Activated naive CD8-positive, alpha-beta T cell treated with anti-CD3 and anti-CD28 coated beads for 36 hours (primary cell): ENCODE measurements at places on chromosomes 5 and 9.

DNA sequence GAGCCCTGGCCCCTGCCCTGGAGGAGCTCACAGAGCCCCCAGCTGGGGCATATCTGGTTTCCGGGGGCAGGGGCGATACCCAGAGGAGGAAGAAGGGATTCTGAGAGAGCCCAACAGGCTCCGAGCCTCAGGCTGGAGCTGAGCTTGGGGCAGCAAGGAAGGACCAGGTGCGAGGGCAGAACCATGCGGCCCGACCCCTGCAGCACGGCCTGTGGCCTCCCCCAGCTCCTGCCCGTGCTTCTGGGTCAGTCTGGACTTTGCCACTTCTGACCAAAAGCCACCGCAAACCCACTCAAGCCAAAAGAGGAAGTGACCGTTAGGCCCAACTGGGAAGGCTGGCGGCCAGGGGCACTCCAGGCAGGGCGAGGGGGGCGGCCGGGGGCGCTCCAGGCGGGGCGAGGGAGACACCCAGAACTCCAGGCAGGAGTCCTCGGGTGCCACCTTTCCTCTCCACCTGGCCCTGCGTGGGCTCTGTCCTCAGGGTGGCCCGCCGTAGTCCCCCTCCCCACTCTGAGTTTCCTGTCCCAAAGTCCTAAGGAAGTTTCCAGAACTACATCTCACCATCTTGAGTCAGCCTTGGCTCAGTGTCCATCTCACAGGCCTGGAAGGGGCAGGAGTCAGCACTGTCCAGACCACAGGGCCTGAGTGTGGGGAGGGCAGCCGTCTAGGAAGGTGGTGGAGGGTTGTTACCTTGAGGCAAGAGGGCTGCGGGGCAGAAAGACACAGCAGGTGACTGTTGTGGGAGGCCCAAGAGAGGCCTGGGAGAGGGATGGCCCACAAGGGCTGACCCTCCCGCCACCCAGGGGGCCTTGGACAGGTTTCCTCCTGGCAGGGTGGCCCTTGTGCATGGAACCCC, 946 bp upstream of the LTC4S start:
- DNase-seq = no peak

DNA sequence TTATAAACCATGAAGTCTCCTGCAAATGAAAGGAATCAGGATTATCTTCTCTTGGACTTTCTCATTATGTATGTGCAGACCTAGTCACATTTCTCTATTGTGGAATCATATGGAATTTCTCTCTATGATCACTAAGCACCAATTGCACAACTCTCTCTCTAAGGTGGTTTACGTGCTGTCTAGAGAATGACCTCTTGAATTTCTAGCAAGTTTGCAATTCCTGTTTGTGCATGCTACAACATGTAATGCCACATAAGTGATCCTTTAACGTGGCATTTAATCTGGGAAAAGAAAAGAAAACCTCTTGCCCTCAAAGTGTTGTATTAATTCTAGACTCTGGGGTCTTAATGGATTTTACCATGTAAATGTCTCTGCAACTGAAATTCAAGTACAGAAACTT, 5.0 kb upstream of the PPP2R2B start:
- no peak for DNase-seq

DNA sequence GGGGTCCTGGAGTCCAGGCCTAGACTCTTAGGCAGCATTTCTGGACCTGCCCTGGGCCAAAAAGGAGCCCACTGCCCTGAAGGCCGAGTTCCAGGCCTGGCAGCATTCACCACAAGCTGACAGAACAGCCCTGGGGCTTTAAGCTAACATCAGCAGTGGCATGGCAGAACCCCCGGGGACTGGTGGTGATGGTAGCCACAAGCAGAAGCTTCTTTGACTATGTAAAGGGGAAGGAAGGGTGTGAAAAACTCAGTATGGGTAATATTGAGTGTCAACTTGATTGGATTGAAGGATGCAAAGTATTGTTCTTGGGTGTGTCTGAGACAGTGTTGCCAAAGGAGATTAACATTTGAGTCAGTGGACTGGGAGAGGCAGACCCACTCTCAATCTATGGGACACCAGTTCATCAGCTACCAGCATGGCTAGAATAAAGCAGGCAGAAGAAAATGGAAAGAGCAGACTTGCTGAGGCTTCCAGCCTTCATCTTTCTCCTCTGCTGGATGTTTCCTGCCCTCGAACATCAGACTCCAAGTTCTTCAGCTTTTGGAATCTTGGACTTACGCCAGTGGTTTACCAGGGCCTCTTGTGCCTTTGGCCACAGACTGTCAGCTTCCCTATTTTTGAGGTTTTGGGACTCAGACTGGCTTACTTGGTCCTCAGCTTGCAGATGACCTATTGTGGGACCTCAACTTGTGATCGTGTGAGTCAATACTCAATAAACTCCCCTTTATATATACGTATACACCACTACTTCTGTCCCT, 661.0 kb upstream of the C9orf72 start:
- DNase-seq = no peak

DNA sequence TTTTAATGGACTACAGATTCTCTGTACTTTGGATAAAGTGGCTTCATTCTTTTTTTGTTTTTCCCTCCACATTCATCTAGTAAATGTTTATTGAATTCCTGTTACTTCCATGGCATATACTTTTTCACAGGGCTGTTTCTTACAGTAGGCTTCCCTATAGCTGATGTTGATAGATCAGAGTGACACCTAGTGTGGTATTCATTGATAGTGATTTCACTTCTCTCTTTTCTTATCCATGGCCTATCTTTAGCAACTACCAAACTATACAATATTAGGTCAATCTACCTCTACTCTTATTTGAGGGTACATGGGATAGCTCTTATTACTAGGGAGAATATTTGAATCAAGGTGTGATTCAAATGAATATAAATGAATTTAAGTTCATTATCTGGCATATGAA, 35.8 kb downstream of the FSD1L start:
- no peak for DNase-seq

- no peak for DNase-seq
Observed at GRCh38 chr5:124724357-124725039, 21.9 kb downstream of the ZNF608 start.

DNA sequence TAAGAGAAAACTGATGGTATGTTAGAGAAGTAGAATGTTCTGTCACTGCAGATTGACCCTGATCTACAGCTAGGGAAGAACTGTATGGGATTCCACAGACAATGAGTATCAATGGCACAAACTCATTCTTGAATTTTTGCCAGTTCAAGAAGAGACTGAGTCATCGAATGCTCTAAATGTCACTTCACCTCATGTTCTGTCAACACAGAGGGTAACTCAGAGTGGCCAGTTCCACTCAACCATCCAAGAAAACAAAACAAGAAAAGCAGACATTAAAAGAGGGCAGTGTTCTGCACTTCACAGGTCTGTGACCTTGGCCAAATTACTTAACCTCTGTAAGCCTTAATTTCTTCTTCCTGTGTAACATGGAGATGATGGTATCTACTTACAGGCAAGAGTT, 132.2 kb upstream of the HMHB1 start:
- no peak for DNase-seq

GRCh38 chr9:132461971-132462370, 52.0 kb downstream of the CFAP77 start:
- no peak for DNase-seq

- DNase-seq = no peak
Observed at GRCh38 chr9:38107811-38108304, 38.8 kb upstream of the SHB start.

GRCh38 chr9:8521112-8521511, 721.5 kb upstream of the DMAC1 start:
- DNase-seq = no peak

- DNase-seq = no peak
Observed at GRCh38 chr5:150036513-150036912, 36.0 kb downstream of the HMGXB3 start.

DNA sequence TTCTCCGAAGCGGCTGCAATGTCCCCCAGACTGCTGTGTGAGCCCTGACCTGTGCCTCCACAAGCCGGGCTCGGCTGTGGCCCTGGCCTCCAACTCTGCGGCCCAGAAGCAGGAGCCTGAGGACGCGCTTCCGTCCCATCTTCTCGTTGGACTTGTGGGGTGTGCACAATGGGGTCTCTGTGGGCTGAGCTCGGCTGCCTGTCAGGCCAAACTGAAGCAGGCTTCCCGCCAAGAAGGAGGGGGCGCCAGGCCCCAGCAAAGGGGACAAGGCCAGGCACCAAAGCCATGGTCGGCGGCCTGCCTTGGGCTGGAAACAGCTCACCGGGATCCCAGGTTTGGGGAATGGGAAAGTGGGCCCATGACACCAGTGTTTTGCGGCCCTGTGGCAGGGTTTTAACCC, 4.1 kb downstream of the NOTCH1 start:
- no peak for DNase-seq

GRCh38 chr9:135255033-135255840, 167.8 kb downstream of the OLFM1 start:
- DNase-seq = no peak

- DNase-seq = no peak
Observed at GRCh38 chr5:103166706-103167105, 46.6 kb downstream of the PPIP5K2 start.

- DNase-seq = no peak
Observed at GRCh38 chr5:179553875-179554274, 3.5 kb downstream of the RUFY1 start.

DNA sequence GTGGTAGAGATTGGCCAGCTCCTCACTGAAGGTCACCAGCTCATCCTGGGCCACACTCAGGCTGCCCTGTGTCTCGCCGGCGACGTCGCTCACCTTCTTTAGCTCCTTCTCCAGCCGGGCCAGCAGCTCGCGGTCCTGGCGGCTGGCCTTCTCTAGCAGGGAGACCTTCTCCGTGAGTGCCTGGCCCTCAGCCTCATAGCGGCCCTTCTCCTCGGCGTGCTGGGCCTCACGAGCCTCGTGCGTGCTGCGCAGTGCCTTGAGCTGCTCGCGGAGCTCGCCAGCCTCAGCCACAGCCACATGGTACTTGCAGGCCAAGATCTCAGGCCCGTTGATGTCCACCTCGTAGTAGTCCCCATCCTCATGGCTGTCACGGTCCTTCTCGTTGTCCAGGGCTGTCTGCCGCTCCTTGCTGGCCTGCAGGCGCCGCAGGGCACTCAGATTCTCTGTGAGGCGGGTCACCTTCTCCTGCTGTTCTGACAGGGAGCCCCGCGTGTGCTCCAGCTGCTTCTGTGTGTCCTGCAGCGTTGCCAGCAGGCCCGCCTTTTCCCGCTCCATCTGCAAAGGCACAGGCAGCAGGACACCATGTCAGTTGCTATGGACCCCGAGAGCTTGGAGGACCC, 45.5 kb downstream of the BICD2 start:
- no peak for DNase-seq

GRCh38 chr9:34547960-34548611, 25.3 kb upstream of the ENHO start:
- DNase-seq = peak; percentile 37

DNA sequence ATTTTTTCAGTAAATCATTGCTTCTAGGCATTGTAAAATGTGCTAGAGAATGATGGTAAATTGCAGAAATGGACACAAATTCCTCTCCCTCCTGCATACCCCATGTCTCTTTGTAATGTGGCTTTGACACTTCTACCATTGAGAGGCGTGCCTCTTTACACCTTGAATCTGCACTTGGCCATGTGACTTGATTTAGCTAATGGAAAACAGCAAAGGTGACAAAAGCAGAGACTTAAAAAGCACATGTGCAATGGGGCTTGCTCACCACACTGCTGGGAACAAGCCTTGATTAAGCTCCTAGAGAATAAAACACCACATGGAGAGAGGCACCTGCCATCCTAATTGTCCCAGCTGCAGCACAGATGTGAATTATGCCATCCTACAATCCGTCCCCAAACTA, 69.9 kb upstream of the NAA35 start:
- no peak for DNase-seq

GRCh38 chr5:79588696-79589095, 23.5 kb upstream of the TENT2 start:
- peak; percentile 8 for DNase-seq

DNA sequence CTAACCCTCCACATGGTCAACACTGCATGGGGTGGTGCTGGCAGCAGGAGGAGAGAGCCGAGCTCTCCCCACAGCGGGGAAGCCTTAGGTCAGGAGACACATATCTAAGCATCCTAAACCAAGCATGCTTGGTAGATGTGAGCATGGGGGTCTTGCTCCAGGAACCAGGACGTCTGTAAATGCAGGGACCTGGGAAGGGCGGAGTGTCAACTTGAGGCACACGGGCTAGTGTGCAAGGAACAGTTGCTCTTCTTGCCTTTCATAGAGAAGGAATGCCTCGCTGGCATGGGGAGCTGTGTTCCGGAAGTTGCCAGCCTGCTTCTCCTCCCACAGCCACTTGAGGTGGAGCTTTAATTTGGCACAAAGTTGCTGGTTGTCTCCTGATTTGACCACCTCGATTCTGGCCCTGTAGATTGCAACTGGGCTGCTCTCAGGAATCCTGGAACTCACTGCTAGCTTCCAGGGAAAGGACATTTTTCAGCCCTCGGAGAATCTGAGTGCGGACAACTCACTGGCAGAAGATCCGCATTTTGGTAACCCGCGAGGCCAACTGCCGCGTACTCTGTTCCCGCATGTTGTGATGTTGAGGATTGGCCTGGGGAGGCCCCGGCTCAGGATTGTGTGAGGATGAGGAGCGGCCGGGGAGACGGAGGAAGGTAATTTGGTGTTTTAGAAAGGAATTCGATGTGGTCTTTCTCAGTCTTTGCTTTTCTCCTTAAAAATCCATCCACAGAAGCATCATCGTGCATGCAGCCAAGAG, 370.3 kb upstream of the IRX1 start:
- DNase-seq = no peak

DNA sequence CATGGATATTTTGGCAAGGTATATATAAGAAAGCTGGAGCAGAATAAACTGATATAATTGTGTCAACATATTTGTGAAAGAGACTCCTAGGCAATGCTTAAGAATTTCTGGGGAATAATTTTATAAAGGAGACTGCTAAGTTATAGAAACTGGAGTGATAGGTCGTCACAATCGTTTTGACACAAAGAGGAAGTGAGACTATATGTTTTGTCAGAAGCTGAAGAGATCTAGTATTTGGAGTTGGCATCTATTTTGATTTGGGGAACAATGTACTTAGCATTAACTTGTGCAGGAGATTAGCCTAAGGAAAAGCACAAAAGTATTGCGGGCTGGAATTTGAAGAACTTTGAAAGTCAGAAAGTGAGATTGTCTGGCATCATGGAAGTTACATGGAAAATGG, 582.5 kb downstream of the TAF11L14 start:
- no peak for DNase-seq

DNA sequence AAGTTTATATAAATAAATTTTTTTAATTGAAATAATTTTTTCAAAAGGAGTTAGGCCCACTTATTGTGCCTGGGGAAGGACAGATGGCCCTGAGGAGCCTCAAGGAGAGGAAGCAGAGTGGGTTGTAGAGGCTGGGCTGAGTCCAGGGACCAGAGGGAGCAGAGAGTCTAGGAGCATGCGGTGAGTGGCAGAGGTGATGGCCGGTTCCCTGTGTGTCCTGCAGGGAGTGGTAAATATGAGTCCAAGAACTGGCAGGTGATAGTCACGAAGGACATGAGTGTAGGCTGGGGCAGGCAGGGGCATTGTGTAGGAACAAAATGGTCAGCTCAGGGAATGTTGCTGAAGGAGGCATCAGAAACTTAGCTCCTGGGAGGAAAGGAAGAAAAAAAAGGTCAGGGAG, 8.3 kb upstream of the BTNL9 start:
- DNase-seq = no peak

DNA sequence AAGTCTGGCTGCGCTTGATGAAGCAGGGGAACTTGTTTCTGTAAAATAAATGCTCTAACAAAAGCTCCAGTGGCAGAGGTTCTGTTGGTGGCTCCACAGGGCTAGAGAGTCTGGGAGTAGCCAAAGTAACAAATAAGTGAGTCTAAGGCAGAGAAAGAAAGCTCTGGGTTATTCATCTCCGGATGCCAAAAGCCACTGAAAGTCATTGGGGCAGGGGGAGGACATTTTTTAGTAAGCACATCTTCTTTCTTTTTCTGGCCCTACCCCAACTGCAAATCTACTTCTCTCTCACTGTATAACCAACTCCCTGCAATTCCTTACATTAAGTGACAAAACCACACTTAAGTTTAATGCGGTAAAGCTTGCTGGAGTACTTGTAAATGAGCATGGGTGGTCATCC, 141.6 kb downstream of the INSYN2B start:
- DNase-seq = no peak
